ENCODE measurements at places on chromosomes 5 and 9. TPM values are rescaled to one million over a fixed set of nuclear protein-coding genes. Genes with fewer than 3 reads are reported as not detected.

Gene CCDC192
- total RNA-seq, result not detected

Gene ZNF300
- total RNA-seq, result 9.4 TPM

Gene IL6ST
- total RNA-seq, result 48.3 TPM

Gene NR5A1
- not detected for total RNA-seq

Gene ABCA1
- 2.3 TPM for total RNA-seq

Gene MOCS2
- 17.0 TPM for total RNA-seq

Gene LAMC3
- total RNA-seq, result not detected

Gene OR1Q1
- total RNA-seq, result not detected

Gene SLC36A2
- not detected for total RNA-seq

Gene GRM6
- not detected for total RNA-seq

Gene SLC6A3
- 1.4 TPM for total RNA-seq

Gene LCN15
- not detected for total RNA-seq

Gene FNBP1
- total RNA-seq, result 454 TPM

Gene PIP5KL1
- 1.7 TPM for total RNA-seq

Gene TAF1L
- total RNA-seq, result not detected

Gene ELOVL7
- total RNA-seq, result 0.32 TPM

Gene DIPK1B
- total RNA-seq, result 1.5 TPM

Gene SPINK1
- total RNA-seq, result not detected

Measured in activated B cell treated with CpG ODN at 0.5 μM for 24 hours (primary cell).